RWPE2 (cell line): ENCODE measurements at places on chromosomes 7 and 10.

- DNase-seq = no peak
Observed at GRCh38 chr10:62462461-62462860, 88.3 kb downstream of the ZNF365 start.

- no peak for DNase-seq
Observed at GRCh38 chr10:74586088-74586585, 240.3 kb upstream of the KAT6B start.

GRCh38 chr7:111025006-111025405, 65.9 kb upstream of the LRRN3 start:
- no peak for DNase-seq

DNA sequence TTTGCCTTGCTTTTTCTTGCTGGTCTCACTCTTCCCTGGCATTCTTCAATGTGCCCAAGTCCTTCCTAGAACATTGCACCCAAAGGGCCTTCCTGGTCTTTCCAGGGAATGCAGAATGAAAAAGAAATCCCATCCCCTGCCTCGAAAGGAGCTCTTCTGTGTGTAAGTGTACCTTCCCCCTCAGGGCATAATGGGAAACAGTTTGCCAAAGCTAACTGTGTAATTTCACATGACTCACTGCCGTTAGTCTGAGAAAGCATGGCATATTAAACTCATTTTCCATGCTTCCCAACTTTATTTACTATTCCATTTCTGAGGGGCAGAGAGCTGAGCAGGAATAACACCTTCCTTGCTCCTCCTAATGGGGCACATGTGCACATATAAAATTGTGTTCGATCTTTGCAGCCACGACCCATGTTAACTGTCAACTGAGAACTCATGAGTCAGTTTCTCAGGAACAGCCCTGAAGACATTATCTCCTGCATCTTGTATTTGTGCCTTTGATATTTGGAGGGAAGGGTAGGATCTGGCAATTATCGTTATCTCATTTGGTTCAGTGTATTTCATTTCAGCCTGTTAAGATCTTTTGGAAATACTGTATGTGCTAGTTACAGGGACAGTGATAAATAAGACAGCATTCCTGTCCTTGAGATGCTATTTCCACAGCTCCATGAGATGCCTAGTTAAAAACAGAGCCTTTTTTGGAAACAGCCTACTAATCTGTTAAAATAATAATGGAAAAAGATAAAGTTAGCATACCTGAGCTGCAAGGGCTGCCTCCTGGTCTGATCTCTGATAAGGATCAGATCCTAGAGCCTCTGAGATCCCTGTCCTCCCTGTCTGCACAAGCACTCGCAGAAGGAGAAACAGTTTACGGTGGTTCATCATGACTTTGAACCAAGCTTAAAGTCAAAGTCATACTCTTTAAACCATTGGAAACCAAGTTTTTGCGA, 42.3 kb downstream of the IKZF1 start:
- DNase-seq = no peak

GRCh38 chr7:83648464-83649241, at the start of gene SEMA3E:
SEMA3E (minus strand) TSS chr7:83649139.
- DNase-seq = no peak

- DNase-seq = no peak
Observed at GRCh38 chr7:159130820-159131219, 13.8 kb downstream of the VIPR2 start.

GRCh38 chr7:99139036-99139435, 4.9 kb downstream of the SMURF1 start:
- DNase-seq = no peak

DNA sequence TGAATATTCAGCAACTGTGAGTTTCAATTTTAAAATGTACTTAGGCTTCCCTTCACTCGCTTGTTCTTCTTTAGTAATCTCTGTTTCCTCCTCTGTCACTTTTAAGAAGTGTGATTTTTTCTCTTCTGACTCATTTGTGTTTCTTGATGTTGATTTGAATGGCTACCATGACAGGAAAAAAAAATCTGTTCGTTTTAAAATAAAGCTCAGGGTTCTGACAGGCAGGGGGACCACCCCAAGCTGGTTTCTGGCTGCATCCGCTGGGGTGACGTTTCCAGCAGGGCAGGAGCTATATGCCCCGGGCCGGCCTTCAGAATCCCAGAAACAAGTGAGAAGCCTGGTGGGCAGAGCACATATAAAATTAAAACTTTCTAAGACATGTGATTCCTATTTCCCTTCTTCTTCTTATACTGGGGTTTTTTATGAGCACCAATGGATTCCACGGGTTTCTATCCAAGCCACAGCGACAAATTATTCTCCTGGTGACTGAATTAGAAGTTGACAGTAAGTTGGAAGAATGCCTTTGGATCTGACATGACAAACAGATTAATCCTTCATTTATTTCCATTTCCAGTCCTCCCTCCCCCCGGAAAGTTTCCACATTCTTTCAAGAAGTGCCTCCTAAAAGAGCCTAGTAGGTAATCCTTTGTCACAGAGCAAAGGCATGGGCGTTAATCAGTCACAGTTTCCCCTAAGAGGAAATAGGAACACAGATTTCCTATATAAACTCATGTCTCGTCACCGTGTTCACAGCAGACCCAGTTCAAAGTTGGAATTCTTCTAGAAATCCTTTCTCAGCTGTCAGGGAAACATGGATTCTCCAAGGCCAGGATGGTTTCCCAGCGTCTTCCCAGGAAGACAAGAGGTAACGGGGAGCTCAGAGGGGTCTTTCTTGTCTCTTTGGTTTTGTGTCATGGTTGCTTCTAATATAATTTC, 79.9 kb downstream of the PTPRE start:
- no peak for DNase-seq

GRCh38 chr10:88080213-88080612, 216.8 kb downstream of the PTEN start:
- DNase-seq = no peak

- DNase-seq = no peak
Observed at GRCh38 chr7:90210981-90211380, 559 bp upstream of the STEAP2 start.

- DNase-seq = no peak
Observed at GRCh38 chr10:93412801-93413200, 69.3 kb downstream of the MYOF start.

DNA sequence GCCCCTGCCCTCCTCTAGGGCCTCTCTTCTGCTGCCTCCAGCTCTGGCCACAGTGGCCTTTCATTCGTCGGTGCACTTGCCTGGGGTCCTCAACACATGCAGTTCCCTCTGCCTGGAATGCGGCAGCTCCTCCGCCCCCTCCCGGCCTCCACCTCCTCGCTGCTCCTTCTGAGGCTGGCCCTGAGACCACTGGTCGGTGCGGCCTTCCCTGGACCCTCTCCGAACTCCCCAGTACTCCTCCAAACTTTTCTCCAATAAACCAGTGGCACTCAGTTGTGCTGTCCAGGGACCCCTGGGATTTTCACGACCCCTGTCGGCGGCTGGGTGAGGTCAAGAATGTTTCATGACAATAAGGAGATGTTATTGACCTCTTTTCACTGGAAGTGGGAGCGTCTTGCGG, 53.5 kb downstream of the BMS1 start:
- DNase-seq = no peak

DNA sequence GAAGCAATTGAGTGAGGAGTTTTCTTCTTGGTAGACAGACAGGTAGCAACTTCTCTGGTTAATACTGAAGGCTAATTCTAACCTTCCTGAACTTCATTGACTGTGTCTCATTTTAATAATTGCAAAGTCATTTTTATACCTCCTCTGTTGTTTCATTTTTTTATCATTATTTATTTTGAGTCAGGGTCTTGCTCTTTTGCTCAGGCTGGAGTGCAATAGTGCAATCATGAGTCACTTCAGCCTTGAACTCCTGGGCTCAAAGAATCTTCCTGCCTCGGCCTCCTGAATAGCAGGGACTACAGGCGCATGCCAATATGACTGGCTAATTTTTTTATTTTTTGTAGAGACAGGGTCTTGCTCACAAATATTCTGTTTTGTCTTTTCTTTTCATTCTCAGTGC, 45.4 kb downstream of the APBB1IP start:
- no peak for DNase-seq

DNA sequence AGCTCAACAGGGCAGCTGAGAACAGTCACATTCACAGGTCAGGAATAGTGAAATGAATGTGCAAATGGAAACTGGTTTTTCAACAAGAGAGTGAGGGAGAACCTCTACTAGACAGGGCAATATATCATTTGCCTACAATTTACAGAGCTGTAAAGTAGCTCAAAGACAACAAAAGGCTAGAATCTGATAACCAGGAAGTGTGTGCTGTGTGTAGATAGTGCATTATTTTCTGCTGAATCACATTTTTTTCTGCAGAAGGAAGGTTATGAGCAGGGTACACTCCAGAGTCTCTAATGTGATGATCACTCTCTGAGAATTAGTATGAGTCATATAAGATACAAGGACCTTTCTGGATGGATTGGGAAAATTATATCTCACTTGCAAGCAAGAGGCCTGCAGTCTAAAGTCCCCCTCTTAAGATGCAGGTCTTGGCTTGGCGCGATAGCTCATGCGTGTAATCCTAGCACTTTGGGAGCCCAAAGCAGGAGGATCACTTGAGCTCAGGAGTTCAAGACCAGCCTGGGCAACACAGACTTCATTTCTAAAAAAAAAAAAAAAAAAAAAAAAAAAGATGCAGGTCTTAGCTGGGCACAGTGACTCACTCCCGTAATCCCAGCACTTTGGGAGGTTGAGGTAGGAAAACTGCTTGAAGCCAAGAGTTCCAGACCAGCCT, 59.9 kb upstream of the COBL start:
- no peak for DNase-seq

- no peak for DNase-seq
Observed at GRCh38 chr10:29132551-29133111, 156.2 kb upstream of the LYZL1 start.

GRCh38 chr7:110507369-110507768, 583.6 kb upstream of the LRRN3 start:
- no peak for DNase-seq

GRCh38 chr10:3825244-3825643, 40.2 kb upstream of the KLF6 start:
- peak; percentile 91 for DNase-seq

DNA sequence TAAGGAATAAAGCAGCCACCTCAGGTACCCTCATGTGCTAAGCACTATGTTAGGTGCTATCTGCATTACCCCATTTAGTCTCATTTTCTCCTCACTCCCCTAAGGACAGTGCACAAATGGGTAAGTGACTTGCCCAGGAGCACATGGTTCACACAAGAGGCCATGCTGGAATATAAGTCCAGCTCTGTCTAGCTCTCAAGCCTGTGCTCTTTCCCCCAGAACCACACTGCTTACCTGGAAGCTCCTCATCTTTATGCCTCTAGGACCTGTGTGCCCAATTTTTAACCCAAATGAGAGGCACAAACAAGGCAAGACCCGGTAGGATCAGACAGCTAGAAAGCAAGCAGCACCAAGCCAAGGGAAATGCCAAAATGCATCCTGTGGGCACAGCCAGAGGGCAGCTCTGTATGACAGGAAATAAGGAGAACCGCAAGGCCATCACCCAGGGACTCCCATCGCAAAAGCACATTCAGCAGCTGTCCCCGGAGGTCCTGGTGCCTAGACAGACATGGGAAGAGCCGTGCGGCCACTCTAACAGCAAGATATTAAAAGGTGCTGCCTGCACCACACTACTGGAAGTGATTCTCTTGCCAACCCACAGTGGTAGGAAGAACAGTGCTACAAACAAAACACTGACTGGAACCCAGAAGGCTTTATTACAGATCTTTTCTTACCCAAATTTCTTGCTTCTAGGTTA, 88.1 kb downstream of the GSAP start:
- no peak for DNase-seq

GRCh38 chr10:48306870-48307710, 613 bp downstream of the MAPK8 start:
- DNase-seq = no peak

DNA sequence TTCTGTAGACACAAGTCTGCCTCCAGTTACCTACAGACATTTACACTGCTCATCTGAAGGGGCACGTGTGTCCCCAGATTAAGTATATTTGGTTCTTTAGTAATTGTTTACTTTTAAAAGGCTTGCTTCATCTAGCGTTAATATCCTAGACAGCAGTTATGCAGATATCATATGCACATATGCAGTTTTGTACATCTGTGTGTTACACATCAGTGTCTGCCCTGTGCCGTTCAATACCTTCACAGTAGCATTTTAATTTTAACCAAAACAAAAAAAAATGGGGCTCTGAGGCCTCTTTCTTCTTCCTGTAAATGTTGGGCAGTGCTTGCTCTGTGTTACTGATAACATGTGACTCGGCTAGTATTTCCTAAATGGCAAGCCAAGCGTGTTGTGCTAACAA, 331.4 kb upstream of the MGMT start:
- DNase-seq = no peak

- no peak for DNase-seq
Observed at GRCh38 chr10:131243076-131243475, 68.4 kb downstream of the TCERG1L start.

DNA sequence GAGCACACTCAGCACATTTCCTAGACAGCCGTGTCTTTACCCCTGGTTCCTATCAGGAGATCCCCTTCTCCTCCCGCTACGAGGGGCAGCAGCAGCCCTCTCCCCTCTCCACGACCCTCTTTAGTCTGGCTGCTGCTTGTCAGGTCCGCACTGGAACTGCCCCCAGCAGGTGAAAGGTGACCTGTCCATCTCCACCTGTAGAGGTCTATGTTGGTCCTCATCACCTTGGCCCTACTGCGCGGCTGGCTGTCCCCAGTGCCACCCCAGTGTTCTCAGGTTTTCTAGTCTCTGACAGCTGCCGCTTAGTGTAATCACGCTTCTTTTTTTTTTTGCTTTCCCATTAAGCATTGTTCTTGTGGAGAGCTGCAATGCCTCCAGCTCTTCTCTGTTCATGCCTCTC, 545.7 kb downstream of the SDK1 start:
- no peak for DNase-seq

- peak; percentile 93 for DNase-seq
Observed at GRCh38 chr7:55073976-55074528, 55.2 kb downstream of the EGFR start.

GRCh38 chr10:131187926-131188325, 123.6 kb downstream of the TCERG1L start:
- DNase-seq = no peak

- no peak for DNase-seq
Observed at GRCh38 chr7:158664406-158664805, 40.2 kb downstream of the NCAPG2 start.

- no peak for DNase-seq
Observed at GRCh38 chr10:71161425-71161824, 50.9 kb upstream of the UNC5B start.

DNA sequence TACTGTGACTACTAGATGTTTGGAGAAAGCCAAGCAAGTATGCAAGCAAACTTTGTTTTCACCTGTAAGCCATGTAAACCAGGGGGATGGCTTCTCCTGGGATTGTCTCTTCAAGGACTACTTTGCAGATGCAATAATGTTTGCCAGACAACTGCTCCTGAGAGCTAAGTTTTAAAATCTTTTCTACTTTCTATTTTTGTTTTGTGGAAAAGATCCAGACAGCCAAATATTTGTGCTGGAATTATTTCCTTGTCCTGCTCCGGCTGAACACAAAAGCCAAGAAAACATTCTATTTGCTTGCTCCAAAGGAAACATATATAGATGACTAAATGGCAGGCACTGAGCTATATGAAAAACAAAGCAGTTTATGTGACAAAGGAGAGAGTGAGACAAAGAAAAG, 51.6 kb downstream of the TFPI2 start:
- DNase-seq = no peak

GRCh38 chr10:121568275-121568674, 30.0 kb downstream of the FGFR2 start:
- no peak for DNase-seq

GRCh38 chr7:28272461-28272877, 91.9 kb upstream of the JAZF1 start:
- no peak for DNase-seq

- DNase-seq = no peak
Observed at GRCh38 chr7:105096306-105096705, 82.3 kb downstream of the KMT2E start.

GRCh38 chr10:97291357-97292096, 910 bp downstream of the ARHGAP19 start:
- DNase-seq = no peak
